CD4-positive, alpha-beta T cell treated with Interleukin-6 at 100 ng/mL for 8 hours (primary cell): ENCODE measurements at places on chromosomes 7 and 10.

DNA sequence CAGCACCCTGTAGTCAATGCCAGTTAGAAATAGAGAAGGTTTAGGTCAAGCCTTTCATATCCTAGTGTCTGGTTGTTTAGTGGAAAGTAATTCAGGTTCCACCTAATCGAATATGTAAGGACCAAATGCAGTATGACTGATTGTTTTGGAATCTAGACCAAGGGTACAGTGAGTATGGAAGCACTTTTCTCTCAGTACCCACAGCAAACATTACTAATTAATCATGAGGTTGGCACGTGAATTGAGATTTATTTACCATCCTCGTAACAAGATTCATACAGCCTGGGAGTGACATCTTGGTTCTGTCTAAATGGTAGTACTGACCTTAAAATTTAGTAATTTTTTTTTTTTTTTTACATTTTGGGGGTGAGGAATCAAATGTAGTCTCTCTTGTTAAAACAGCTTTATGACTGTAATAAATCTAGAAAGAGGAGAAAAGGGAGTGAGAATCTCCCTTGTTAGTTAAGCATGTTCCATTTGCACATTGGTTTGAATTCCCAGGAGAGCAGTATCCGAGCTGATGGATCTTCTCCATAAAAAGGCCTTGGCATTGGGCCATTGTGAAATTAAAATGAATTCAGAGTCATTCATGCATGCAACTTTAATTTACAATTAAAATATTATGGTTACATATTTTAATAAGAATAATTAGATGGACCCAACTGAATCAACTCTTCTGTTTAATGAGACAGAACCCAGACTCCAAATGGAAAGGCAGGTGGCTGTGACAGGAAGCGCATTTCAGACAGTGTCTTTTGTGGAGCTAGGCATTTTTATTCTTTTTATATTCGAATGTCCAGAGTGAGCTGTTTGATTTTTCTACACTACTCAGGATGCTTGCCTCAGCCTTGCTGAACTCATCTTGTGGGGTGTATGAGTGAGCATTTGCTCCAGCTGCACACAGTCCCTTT is 57.6 kb downstream of the SNX10 start:
- no peak for DNase-seq

- DNase-seq = no peak
Measured at GRCh38 chr7:30787486-30787885, 16.3 kb downstream of the MINDY4 start.

- no peak for DNase-seq
Measured at GRCh38 chr10:101903827-101904550, 60.4 kb upstream of the KCNIP2 start.

- DNase-seq = no peak
Measured at GRCh38 chr10:5943536-5943935, 33.8 kb downstream of the IL15RA start.

GRCh38 chr7:121833991-121834390 is 39.0 kb upstream of the PTPRZ1 start:
- no peak for DNase-seq

GRCh38 chr10:117559712-117560111 is 17.2 kb downstream of the EMX2 start:
- no peak for DNase-seq
